ENCODE measurements at places on chromosomes 13 and 19.

GRCh38 chr19:18520848-18521691 lies 800 bp downstream of the ELL start:
- no peak for DNase-seq

DNA sequence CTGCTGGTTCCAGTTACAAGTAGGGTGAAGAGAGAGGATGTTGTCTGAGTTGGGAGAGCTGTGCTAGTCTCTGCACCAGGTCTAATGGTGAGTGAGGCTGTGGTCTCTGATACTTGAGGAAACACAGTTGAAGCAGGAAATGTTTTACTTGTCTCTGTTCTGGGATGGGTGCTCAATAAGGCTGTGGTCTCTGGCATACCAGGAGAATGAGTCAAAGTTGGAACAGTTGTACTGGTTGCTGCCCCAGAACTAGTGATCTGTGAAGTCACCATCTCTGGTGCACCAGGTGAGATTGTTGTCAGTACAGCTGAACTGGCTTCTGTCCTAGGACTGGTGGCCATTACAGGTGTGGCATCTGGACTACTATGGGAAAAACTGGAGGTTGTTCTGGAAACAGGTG lies 74.7 kb downstream of the MUC16 start:
- DNase-seq, result no peak

- DNase-seq, result no peak
These were observed 11.5 kb upstream of the ZNF606 start for GRCh38 chr19:58014141-58014540.

DNA sequence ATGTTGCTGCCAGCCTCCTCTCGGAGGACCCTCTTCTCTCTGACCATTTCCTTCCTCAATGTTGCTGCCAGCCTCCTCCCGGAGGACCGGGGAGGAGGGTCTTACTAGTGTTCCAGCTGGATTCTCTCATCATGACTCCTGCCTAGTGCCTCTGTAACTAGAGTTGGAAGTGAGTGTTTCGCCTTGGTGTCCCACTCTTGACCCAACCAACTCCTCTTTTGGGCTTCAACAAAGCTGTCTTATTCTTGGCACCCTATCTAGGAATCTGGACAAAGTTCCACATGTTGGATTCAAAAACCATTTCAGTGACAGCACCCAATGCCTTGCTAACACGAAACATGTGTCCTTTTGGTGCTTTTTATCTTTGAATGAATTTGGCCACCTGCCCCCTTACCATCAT lies 165.4 kb downstream of the GPC5 start:
- no peak for DNase-seq

DNA sequence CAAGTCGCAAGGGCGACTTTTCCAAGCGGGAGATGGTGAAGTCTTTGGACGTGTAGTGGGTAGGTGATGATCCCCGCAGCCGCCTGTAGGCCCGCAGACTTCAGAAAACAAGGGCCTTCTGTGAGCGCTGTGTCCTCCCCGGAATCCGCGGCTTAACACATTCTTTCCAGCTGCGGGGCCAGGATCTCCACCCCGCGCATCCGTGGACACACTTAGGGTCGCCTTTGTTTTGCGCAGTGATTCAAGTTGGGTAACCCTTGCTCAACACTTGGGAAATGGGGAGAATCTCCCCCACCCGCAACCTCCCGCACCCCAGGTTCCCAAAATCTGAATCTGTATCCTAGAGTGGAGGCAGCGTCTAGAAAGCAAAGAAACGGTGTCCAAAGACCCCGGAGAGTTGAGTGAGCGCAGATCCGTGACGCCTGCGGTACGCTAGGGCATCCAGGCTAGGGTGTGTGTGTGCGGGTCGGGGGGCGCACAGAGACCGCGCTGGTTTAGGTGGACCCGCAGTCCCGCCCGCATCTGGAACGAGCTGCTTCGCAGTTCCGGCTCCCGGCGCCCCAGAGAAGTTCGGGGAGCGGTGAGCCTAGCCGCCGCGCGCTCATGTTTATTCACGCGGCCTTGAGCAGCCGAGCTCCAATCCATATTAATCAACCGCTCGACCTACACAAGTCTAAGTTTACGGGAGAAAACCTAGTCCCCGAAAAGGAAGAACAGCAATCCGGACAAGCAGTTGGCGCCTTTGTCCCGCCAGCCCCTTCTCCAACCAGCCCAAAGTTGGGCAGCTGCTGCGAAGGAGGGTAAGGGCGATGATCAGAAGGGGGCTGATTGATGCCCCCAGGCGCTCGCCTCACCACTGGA lies 9.9 kb downstream of the SOX21 start:
- DNase-seq, result no peak

DNA sequence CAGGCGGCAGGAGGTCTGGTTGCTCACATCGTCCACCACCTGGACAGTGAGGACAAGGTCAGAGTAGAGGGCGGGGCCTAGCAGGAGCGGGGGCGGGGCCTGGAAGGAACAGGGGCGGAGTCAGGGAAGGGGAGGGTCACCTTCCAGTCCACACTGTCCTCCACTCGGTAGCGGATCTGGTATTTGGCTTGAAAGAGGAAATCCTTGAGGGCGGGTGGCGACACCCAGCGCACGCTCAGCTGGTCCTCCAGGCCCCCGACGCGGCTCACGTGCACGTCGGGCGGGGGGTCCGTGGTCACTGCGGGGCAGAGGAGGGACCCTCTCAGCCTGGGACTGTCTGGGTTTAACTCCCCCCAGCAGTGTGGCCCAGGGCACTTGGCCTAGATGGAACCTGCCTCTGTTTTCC lies 8.2 kb downstream of the REX1BD start:
- DNase-seq, result no peak

DNA sequence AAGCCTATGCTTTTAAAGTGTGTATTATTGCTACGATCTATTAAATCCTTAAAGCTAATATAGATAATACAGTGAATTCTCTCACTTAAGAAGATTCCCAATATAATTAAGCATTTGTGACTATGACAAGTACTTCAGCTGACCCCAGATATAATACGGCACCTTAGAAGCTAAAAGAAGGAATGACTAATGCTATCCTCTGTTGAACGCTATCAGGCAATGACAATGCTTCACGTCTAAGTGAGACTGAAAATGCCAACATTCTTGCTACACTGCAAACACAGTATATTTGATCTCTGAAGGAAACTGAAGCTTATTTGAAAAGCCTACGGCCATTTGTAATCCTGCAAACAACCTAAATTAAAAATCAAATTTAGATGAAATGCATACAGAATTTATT lies 19.7 kb downstream of the VWA8 start:
- no peak for DNase-seq

DNA sequence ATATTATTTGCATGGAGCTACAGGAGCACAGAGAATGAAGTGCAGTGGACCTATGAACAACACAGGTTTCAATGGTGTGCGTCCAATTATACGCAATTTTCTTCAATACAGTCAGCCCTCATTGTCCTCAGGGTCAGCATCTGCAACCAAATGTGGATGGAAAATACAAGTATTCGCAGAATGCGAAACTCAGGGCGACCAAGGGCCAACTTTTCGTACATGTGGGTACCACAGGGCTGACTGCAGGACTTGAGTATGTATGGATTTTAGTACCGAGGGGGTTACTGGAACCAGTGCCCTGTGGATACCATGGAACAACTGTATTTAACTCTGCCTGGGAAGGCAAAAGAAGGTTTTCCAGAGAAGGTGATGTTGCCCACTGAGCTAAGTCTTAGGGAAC lies 10.2 kb downstream of the LCP1 start:
- DNase-seq, result no peak

DNA sequence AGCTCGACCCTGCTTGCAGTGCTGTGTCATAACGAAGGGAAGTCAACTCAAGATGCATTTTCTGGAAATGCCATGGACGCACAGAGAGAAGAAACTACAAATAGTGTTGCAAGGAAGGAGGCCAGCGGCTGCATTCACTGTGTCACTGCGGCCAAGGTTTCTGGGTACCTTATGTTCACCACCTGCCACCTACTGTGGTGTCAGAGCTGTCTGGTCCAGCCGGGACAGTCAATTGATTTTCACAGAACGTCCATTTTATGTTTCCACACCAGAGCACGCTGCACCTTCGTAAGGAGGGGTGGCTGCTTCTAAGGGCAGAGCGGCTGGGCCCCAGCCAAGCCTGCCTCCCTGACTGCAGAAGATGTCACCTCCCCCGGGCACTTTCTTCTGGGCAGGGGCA lies 17.7 kb downstream of the TSHZ3 start:
- no peak for DNase-seq

- DNase-seq, result no peak
These were observed 1.4 kb downstream of the KCTD15 start for GRCh38 chr19:33797802-33798671.
